Left colon (tissue), 2 donors: ENCODE measurements at places on chromosomes 13 and 19. TPM values are rescaled to one million over a fixed set of nuclear protein-coding genes. Genes with fewer than 3 reads are reported as not detected.

The CCDC159 gene
- total RNA-seq, result 30.2 TPM

The ACP5 gene
- 22.6 TPM for total RNA-seq

The RXFP2 gene
- not detected for total RNA-seq

- DNase-seq, result peak; percentile 95
Observed at GRCh38 chr19:2495130-2495641, 19.3 kb downstream of the GADD45B start.

GRCh38 chr13:30618186-30618929, 638 bp downstream of the USPL1 start:
- DNase-seq, result no peak

The RNF225 gene
- not detected for total RNA-seq
